Effector memory CD8-positive, alpha-beta T cell (primary cell): ENCODE measurements at places on chromosomes 2 and 18.

DNA sequence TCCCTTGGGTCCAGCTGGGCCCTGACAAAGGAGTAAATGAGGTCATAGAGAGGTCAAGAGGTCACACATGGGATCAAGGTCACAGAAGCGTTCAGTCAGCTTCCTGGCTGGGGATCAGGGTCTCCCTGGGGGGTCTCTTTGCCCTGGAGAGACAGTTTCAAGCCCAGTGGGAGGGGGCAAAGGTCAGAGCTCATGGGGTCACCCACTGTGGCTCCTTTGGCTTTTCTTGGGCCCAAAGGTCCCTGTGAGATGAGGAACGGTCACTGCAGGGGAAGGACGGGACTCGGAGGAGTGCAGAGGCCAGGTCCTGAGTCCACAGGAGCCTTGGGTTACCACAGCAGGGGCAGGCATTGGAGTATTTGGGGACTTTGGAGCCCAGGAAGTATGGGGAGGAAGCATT, 30.7 kb upstream of the ANKRD62 start:
- DNase-seq = no peak

DNA sequence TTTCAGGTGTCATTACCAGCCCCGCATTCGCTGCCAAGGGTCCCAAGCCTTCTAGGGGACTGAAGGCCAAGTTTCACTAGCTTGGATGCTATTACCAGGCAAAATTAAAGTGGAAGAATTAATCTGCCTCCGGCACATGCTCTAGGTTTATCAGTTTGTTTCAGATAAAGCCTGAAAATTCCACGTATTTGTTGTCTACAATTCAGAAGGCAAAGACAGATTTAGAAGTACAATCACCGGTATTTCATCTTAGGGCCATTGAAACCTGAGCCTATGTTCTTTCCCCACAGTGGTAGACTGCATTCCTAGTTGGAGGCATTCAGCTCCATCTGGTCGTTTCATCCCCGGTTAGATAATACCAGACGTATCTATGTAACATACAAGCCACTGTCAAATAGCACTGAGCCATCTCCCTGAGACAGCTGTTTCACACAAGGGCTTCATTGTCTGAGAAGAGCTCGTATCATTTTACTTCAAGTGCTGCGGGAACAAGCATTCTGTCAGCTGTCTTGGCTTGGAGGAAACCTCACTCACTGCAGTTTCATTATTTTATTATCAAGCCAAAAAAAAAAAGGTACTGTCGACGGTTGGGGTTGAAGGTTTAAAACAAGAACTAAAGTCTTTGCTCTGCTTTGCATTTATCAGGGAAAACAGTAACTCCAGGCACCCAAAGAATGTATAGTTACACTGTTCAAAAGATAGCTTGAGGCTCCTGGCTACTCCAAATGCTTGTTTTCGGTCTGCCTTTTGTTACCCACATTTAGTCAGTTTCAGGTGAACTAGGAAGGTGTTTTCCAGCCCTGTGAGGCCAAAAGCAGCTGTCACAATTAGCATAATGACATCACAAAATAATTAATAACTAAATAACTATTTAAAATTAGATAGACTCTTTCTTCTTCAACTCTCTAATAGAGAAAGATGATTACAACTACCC, 76.7 kb downstream of the TGIF1 start:
- DNase-seq = no peak

DNA sequence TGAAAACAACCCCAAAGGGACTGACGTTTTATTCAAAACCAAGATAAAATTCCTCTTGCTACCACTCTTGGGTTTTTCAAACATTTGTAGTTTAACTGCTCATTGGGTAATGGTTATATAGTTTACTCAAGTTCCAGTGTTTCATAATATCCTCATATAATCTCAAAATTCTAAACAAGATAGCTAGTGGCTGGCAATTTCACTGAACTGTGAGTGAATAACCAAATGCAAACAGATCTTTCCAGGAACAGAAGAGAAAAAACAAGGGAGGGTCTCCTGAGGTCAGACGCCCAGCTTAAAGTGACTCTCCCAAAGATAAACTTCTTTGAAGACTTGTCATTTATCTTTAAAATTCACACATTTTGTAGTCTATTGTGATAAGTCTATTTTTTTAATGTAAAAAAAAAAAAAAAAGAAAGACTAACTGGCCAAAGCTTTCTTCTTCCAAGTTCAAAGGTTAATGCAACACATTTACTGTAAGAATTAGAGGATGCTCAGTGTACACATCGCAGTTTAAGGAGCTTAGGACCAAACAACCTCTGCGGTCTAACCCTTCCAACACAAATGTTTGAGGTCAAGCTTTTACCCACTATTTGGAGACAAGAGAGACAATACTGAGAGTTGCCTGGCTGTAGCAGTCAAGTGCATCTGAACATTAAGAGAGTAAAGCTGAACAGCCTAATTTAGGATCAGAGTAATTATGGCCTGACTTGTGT, 26.6 kb downstream of the LPIN2 start:
- no peak for DNase-seq

GRCh38 chr18:9735238-9735637, 27.1 kb downstream of the RAB31 start:
- no peak for DNase-seq

GRCh38 chr2:124810132-124810531, 785.0 kb downstream of the CNTNAP5 start:
- DNase-seq = no peak

- no peak for DNase-seq
Measured at GRCh38 chr2:86186431-86186830, 8.8 kb downstream of the IMMT start.
